Vagina (tissue), 2 donors: ENCODE measurements at places on chromosomes 11 and 22.

GRCh38 chr11:75276186-75276585 is 35.6 kb downstream of the TPBGL start:
- DNase-seq = peak; percentile 28

DNA sequence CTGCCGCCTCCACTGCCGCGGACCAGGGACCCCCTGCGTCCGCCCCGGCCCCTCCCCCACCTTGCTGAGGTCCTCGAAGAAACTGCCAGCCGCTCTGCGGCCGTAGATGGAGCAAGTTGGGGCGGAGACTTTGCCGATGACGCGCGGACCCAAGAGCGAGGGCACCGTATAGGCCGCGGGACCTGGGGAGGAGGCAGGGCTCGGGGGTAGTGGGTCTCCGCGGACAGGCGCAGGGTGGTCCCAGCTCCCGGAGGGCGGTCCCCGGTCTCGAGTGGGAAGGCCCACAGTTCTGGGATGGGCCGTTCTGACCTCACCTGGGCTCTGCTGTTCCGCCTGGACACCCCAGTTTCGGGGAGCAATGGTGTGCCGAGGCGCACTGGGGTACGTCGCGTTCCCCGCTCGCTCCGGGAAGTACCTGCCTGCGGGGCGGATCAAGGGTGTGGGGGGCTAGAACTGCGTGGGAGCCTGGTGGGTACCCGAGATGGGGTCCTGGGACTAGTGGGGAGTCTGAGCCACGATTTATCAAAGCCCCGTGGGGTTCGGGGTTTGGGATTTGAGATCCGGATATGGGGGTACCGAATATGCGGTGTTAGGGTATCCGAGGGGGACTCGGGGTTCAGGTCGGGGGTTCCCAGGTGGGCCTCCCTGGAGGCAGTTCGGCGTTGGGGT is 1.2 kb upstream of the TYMP start:
- no peak for DNase-seq

GRCh38 chr11:130774703-130775102 is 141.6 kb downstream of the SNX19 start:
- peak; percentile 56 for DNase-seq

DNA sequence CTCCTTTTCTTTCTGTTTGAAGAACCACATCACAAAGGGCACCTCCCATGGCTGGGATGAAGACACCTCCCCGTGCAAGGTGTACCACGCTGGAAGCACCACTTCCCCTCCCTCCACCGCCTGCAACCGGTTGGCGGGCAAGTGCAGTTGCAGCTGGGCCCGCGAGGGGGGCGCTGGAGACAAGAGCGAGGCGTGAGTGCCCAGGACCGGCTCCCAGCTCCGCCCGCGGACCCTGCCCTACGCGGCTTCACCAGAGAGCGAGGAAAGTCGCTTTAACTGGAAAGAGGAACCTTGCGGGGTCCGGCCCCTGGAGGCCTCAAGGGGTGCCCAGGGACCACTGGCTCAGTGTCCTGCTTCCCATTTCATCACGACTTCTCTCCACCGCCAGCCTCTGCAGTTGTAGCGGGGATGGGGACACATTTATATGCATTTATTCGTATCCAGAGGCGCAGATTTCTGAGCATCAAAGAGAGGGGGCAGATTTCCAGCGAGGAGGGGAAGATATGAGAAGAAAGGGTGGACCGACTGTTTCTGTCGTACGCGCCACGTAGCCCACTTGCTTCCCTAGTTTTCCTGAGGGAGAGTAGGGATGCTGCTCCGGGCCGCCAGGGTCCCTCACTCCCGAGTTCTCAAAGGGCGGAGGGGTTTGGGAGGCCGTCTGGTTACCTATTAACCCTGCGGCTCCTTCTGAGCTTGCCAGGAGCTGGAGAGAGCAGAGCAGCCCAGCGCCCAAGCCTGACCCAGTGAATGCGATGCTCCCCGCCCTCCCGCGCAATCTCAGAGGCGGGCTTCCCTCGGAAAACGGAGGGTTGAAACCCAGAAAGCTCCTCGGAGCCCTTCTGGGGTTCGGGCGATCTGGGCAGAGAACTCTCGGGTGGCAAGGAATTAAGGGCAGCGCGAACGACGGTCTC is 3.5 kb downstream of the ESAM start:
- no peak for DNase-seq

GRCh38 chr11:124644426-124645280 is 22.0 kb downstream of the TBRG1 start:
- no peak for DNase-seq

GRCh38 chr11:119023741-119024140 is 5.2 kb downstream of the TRAPPC4 start:
- DNase-seq = no peak

- DNase-seq = no peak
Observed at GRCh38 chr22:45376703-45377102, 36.7 kb downstream of the SMC1B start.

- DNase-seq = no peak
Observed at GRCh38 chr11:99887481-99887880, 799.6 kb upstream of the ARHGAP42 start.

- no peak for DNase-seq
Observed at GRCh38 chr22:19501897-19502447, 22.2 kb downstream of the CLDN5 start.

DNA sequence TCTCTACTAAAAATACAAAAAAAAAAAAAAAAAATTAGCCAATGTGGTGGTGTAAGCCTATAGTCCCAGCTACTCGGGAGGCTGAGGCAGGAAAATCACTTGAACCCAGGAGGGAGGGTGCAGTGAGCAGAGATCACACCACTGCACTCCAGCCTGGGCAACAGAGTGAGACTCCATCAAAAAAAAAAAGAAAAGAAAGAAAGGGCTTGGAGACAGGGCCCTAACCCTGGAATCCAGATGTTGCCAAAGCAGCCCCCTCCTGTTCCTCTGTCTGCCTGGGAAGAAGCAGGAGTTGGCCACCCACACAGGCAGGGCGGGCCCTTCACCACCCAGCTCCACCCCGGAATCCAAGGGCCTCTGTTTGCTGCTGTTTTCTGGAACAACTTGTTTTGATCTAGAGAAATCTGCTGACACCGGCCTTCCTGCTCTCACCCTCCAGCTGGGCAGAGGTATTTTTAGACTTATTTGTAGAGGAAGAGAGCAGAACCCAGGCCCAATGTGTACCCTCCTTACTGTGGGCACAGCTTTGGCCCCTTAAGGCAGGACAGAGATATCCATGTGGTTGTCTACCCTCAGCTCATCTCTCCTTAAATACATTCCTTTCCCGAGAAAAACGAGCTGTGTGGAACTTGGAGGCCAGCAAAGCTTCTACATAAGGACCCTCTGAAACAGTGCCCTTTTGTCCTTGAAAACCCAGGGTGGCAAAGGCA is 2.7 kb upstream of the NEAT1 start:
- peak; percentile 97 for DNase-seq

DNA sequence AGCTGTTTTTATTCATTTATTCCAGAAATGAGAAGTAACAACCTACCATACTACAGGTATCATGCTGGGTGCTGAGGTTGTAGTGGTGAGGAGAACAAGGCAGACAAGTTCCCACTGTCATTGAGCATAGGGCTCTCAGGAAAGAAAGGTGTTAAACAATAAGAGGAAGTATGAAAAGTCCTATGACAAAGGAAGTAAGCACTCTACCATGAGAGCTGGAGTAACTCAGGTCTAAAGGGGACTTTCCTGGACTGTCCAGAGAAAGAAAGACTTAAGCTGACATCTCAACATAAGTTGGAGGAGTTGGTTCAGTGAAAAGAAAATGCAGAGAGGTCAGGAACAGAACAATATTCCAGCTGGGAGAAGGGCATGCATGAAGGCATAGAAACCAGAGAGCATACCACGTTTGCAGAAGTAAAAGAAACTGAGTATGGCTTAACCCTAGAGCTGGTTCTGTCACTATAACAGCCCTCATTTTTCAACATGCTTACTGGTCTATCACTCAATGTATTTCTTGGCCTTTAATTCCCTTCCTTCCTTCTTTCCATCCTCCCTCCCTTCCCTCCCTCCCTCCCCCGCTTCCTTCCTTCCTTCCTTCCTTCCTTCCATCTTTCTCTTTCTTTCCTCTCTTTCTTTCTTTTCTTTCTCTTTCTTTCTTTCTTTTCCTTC is 137.8 kb upstream of the BDNF start:
- no peak for DNase-seq

DNA sequence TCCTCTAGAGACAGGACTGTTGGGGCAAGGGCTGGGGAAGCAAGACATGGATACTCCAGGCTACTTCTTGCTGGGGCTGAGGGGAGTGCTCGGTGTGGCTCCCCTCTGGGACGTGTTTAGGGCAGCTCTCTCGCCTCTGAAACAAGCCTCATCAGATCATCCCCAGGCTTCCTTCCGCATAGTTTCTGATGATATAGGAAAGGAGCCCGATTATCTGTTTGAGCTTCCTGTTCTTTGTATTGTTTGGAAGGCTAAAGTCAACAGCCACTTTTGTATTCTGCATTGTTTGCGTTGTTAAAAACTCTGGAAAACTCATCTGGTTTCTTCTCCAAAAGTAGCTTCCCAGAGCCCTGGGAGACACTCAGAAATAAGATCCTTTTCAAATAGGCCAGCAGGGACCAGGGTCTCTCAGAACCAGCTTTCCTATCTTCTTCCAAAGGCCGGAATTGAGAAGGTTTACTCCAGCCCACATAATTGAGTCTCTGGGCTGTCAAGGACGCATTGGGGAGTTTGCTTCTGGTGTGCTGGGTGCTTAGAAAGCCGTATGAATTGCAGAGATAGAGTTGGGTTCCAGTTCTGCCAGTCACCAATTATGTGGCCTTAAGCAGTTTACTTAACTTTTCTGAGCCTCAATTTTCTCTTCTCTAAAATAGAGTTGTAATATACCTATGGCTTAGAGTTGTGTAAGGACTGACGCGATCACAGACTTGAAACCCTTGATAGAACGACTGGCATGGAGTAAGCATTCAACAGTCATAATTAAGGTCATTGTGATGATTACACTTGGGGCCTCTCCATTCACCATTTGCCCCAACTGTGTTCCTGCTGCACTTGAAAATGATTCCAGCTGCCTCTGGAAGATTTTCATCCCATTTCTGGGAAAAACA is 19.1 kb downstream of the CD44 start:
- no peak for DNase-seq

GRCh38 chr11:113204280-113204679 is 110.1 kb upstream of the TTC12 start:
- no peak for DNase-seq

GRCh38 chr11:119175493-119176077 is 7.1 kb downstream of the NLRX1 start:
- no peak for DNase-seq

GRCh38 chr11:122156940-122157382 is 40.9 kb upstream of the BLID start:
- no peak for DNase-seq

DNA sequence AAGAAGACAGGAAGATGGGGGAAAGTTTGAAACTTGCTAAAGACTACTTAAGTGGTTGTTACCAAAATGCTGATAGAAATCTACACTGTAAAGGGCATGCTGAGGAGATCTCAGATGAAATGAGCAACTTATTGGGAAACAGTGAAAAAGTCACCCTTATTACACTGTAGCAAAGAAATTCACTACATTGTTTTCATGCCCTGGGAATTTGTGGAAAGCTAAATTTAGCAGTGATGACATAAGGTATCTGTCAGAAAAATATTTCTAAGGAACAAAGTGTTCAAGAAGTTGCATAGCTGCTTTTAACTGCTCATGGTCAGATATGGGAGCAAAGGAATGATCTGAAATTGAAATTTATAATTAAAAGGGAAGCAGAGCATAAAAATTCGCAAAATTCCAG is 702.4 kb upstream of the LRRC4C start:
- no peak for DNase-seq

DNA sequence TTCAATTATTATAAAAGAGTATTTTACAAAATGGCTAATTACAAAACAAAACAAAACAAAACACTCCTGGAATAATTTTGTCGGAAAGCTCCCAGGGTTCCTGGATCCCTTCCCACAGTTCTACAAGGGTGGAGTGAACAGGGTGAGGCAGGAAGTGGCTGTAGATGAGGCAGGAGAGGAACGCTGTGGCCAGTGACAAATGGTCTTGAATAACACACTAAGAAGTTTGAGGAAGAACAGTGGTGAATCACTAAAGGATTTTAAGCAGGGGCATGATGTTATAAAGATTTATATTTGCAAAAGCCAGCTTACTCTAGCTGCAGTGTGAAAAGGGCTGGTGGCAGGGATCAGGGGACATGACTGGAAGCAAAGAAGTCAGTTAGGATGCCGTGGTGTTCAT is 33.8 kb upstream of the APOA1 start:
- no peak for DNase-seq

- no peak for DNase-seq
Observed at GRCh38 chr22:27237080-27237741, 564.3 kb downstream of the MN1 start.

DNA sequence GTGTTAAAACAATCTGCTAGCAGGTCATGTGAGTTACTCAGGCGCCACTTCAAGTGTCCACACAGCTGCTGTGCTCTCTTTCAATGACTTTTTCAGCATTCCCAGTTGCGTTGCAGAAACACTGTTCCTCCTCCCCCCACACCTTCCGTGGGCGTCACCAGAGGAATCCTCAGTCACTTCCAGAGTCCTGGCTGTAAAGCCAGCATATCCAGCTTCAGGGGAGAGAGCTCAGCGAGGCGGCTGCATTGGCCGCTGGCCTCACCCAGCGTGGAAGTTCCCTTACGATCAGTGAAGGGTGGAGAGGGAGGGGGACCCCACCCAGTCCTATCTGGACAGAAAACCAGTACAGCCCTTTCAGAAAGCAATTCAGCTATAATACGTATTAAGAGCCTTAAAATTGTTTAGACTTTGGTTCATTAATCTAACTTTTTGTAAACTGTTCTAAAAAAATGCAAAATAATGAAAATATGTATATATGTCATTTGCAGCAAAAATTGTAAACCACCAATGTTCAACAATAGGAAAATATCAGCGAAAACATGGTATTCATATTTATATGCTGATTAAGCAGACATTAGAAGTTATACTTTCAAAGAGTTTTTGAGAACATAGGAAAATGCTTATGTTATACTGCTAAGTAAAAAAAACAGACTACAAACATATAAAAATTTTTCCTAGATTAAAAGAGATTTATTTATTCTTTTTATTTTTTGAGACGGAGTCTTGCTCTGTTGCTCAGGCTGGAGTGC is 2.8 kb upstream of the ANO9 start:
- no peak for DNase-seq

DNA sequence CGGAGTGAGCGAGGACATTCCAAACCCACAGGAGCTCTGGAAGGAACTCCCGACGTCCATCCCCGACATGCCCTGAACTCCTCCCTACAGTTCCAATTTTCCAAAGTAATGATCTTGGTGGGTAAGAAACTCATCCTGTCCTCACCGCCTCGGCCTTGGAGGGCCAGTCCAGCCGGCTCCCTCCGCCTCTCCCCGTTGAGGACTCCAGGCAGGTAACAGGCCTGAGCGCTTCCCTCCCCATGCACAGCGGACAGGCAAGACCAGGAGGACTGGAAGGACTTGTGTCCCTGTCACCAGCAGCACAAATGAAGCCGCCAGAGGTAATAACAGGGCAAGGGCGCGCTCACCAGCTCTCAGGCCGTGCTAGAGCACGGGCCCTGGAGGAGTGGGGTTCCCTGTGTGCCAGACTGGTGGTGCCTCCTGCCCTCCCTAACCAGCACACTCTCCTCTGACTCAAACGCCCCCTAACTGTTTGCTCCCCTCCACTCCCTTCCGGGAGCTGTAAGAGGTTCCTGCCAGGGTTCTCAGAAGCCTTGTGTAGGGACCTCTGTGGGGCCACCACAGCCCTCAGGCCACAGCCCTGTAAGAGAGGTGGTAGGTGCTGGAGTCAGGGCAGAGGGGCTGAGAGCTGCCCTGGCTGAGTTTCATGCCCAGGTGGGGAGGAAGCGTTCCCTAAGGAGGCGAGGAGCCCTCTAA is 17.1 kb downstream of the OVOL1 start:
- no peak for DNase-seq
